ENCODE measurements at places on chromosomes 11 and 22.

DNA sequence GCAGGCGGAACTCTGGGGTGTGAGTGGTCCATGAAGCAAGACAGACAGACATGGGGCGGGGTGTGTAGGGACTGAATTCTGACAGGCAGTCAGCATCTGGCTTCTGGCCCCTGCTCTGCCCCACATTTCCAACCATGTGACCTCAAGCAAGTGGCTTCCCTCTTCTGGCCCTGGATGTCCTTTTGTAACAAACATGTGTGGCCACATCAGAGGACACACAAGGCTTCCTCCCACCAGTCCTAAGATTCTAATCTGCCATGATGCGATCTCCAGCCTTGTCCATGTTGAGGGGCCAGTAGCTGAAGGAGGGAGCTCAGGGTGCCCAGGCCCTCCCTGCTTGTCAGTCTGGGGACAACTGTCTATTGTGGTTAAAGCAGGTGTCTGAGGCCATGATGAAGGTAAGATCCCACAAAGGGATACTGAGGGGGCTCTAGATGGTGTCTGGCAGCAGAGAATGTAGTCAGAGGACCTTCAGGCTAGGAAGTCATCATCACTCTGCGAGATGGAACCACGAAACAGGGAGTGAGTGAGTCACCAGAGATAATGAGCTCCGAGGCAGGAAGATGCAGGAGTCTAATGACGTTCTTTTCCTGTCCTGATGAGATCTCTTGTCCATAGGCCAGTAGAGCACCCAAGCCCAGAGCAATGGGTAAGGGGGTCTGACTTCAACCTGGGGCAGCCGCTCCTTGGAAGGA lies 27.4 kb downstream of the DRD2 start:
- no peak for DNase-seq

DNA sequence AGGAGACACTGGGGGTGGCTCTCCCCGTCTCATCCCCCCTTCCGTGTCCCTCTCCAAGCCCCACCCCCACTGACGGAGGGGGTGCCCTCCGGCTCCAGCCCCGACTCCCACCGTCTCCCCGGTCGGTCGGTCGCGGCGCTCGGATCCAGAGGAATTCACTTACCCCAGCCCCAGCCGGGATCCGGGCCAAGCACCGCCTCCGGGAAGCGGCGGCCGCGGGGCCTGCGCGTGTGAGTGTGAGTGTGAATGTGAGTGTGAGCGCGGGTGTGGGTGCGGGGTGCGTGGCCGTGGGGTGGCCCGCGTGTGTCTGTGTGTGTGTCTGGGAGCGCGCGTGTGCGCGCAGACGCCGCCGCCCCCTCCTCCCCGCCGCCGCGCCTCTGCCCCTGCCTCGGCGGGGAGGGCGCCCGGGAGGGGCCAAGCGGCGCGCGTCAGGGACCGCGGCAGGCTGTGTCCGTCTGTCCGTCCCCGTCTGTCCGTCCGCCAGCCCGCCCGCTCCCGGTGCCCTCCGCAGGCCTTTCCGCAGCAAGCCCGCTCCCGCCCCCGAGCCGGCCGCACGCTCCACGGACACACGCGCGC lies at the start of gene ELFN2:
TSS of gene ELFN2 (minus strand) at position 345 of the 576 bp plus-strand sequence. CDS start 51,945 bp downstream, outside the sequence.
- DNase-seq = no peak

DNA sequence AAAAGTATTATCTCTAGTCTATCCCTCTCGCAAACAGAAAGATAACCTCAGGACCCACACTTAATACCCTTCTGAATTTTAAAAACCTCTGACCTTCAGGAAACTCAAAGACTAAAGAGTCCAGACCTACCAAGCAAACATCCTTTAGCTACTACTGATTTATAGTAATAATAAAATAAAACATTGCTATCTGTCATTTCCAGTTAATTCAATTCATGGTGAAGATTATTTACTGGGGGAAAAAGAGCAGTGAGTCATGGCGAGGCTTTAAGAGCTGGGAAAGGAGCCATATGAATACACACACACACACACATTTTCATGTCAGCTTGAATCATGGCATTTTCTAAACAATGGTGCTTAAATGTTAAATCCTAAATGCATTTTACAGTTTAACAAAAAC lies 87.1 kb downstream of the FAM76B start:
- no peak for DNase-seq

DNA sequence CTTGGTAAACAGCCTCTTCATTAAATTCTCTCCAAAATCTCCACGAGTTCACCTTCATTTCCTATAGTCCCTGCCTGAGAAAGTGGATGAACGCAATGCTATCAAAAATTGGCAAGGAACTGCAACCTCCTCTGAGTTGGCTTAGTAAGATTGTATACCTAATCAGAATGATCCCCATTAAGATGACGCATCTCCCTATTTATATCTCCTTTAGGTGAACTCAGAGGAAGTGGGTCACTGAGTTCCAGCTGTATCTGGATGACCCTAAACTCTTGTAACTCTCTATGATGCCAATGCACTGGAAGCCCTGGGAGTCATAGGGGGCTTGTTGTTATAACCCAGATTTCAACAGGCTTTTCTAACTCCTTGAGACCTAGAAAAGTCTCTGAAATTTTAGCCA lies 48.2 kb downstream of the OR10A6 start:
- DNase-seq = no peak

GRCh38 chr22:25110846-25111578 lies 88.6 kb upstream of the CRYBB3 start:
- DNase-seq = peak; percentile 81

DNA sequence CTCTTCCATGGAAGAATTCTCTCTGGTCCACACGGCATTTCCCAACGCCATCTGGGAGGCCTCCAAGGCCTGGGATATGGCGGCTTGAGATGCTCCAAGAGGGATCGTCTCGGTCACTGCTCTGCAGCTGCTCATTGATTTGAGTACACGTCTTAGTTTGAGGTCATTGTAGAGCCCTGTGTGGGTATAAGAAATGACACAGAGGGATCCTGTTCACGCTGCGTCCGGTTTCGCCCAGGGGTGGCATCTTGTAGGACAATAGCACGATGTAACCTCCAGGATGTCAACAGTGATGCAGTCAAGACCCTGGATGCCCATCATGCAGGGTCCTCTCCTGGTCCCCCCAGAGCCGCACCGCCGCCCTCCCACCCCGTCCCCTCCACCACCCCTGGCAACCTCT lies 564.6 kb downstream of the BRD1 start:
- no peak for DNase-seq

DNA sequence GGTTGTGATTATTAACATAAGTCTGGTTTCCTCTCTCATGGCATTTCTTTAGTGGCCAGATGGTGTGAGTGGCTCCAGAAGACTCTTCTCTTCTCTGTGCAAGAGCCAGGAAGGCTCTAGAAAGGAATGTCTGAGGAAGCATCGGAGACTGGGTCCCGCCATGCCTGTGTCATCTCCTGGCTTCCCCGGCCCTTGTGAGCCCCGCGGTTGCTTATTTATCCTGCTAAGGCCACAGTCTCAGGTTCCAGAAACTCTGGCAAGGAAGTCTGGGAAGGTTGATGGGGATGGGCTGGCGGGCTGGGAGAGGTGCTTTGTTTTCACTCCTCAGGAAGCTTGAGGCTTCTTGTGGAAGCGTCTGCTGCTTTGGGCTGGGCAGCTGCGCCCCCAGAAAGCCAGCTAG lies 18.9 kb downstream of the BCR start:
- no peak for DNase-seq
